ENCODE measurements at places on chromosomes 2 and 18. TPM values are rescaled to one million over a fixed set of nuclear protein-coding genes. Genes with fewer than 3 reads are reported as not detected.

GRCh38 chr2:71824436-71824835, 323.2 kb downstream of the CYP26B1 start:
- H3K4me1 ChIP-seq = 0 out of 2 replicates have a peak, but pooled peaks cover 2% of the 10 kb centered on the region
- no peak for DNase-seq
- H3K27me3 ChIP-seq = no peaks in the 10 kb centered on the region
- H3K27ac ChIP-seq = no peak overlapping the region
- no peaks in the 10 kb centered on the region for H3K36me3 ChIP-seq

GRCh38 chr2:67476809-67477790, 80.0 kb downstream of the ETAA1 start:
- no peaks in the 10 kb centered on the region for H3K36me3 ChIP-seq
- H3K27me3 ChIP-seq = no peaks in the 10 kb centered on the region
- no peak overlapping the region for H3K4me3 ChIP-seq
- H3K27ac ChIP-seq = no peak overlapping the region

GRCh38 chr2:179861416-179862067, at the start of gene ZNF385B:
Gene ZNF385B (minus strand): TSS chr2:179861612.
- H3K27me3 ChIP-seq = peaks cover 5% of the 10 kb centered on the region
- DNase-seq = peak; percentile 7
- no peaks in the 10 kb centered on the region for H3K4me1 ChIP-seq
- peak within 1 kb of the TSS; percentile 38 for H3K4me3 ChIP-seq
- H3K27ac ChIP-seq = no peak within 1 kb of the TSS

GRCh38 chr2:48198371-48198770, 292.1 kb upstream of the FBXO11 start:
- DNase-seq = no peak
- H3K36me3 ChIP-seq = no peaks in the 10 kb centered on the region
- H3K4me3 ChIP-seq = no peak overlapping the region
- H3K27me3 ChIP-seq = no peaks in the 10 kb centered on the region

- no peaks in the 10 kb centered on the region for H3K27me3 ChIP-seq
- H3K36me3 ChIP-seq = no peaks in the 10 kb centered on the region
- H3K4me1 ChIP-seq = peaks cover 24% of the 10 kb centered on the region
- no peak overlapping the region for H3K4me3 ChIP-seq
- DNase-seq = no peak
These were observed 36.6 kb upstream of the AAK1 start for GRCh38 chr2:69680001-69680675.

DNA sequence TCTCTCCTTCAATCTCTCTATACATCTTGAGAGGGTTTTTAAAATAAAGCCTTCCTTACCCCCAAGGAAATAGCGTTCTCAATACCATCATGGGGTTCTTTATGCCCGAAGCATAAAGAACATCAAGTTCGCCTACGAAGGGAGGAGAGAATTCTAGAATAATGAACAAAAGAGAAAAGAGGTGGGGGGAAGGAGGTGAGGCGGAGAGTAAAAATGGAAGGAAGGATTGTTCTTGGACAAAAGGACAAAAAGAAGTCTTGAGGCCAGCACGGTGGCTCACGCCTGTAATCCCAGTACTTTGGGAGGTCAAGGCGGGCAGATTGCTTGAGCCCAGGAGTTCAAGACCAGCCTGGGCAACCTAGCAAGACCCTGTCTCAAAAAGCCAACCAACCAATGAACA, 319.8 kb upstream of the NCKAP5 start:
- DNase-seq = no peak
- no peaks in the 10 kb centered on the region for H3K36me3 ChIP-seq
- peaks cover 20% of the 10 kb centered on the region for H3K4me1 ChIP-seq
- H3K27me3 ChIP-seq = no peaks in the 10 kb centered on the region
- no peak overlapping the region for H3K4me3 ChIP-seq

GRCh38 chr2:115162494-115163293, 720.3 kb downstream of the DPP10 start:
- no peaks in the 10 kb centered on the region for H3K4me1 ChIP-seq
- H3K36me3 ChIP-seq = no peaks in the 10 kb centered on the region
- DNase-seq = no peak
- H3K27ac ChIP-seq = no peak overlapping the region

DNA sequence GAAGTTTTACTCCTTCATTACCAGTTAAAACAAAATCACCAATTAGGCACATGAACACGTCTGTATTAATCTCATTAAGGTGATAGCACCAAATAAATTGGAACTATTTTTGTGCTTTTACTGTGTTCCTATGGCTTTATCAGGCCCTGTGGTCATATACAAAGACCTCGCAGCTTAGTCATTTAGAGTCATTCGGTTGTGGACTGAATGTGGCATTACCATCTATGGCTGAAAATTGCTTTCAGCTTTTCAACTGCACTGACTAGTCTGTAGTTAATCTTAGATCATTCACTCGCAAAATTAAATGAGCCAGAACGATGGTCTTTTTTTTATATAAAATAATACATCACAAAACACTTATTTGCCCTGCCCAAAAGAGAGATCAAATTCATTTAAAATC, 601.7 kb downstream of the NR4A2 start:
- H3K4me1 ChIP-seq = no peaks in the 10 kb centered on the region
- no peak for DNase-seq
- H3K4me3 ChIP-seq = no peak overlapping the region
- H3K27me3 ChIP-seq = no peaks in the 10 kb centered on the region
- H3K27ac ChIP-seq = no peak overlapping the region
- H3K36me3 ChIP-seq = no peaks in the 10 kb centered on the region

DNA sequence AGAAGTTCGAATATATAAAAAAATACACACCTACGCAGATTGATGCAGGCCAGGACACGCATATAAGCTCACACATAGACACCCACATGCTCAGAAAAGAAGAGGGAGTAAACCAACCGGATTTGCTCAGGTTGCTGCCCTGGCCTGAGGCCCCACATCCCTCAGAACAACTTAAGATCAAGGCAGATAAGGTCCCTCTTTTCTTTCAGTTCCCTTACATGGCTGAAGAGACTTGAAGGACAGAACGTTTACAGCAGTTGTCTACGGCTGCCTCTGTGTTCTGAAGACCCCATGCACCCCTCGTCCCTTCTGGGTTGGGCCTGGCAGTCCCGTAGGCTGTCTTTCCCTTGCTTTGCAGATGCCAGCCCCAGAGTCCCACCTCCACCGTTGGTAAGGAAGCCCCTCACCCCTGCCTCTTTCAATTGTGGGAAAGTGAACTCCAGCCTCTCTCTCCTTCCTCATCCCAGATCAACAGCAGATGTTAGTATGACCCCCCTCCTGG, 4.3 kb upstream of the NAGK start:
- H3K36me3 ChIP-seq = no peaks in the 10 kb centered on the region
- no peak overlapping the region for H3K27ac ChIP-seq
- DNase-seq = no peak
- 0 out of 2 replicates have a peak, but pooled peaks cover 4% of the 10 kb centered on the region for H3K4me1 ChIP-seq

GRCh38 chr2:72118386-72118785, 29.3 kb downstream of the CYP26B1 start:
- no peak overlapping the region for H3K27ac ChIP-seq
- H3K4me3 ChIP-seq = no peak overlapping the region
- H3K27me3 ChIP-seq = no peaks in the 10 kb centered on the region
- peaks cover 14% of the 10 kb centered on the region for H3K4me1 ChIP-seq
- no peak for DNase-seq

DNA sequence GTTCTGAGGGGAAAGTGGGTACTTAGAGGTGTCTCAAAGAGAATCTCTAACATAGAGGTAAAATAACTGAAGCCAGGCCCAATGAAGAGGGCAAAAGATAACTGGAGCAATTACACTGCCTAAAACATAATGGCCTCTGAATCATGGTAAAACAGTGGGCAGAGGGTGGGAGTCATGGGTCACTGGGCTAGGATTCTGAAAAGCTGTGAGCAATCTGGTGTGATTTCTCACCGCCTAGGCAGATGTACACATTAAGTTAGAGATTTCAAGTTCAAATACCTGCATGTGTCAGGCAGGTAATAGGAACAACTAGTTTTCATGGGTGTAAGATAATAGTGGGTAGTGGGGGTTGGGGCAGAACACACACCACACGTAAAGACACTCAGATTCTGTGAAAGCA, 45.6 kb downstream of the INSIG2 start:
- H3K4me3 ChIP-seq = no peak overlapping the region
- no peaks in the 10 kb centered on the region for H3K4me1 ChIP-seq
- no peak for DNase-seq
- no peaks in the 10 kb centered on the region for H3K27me3 ChIP-seq

DNA sequence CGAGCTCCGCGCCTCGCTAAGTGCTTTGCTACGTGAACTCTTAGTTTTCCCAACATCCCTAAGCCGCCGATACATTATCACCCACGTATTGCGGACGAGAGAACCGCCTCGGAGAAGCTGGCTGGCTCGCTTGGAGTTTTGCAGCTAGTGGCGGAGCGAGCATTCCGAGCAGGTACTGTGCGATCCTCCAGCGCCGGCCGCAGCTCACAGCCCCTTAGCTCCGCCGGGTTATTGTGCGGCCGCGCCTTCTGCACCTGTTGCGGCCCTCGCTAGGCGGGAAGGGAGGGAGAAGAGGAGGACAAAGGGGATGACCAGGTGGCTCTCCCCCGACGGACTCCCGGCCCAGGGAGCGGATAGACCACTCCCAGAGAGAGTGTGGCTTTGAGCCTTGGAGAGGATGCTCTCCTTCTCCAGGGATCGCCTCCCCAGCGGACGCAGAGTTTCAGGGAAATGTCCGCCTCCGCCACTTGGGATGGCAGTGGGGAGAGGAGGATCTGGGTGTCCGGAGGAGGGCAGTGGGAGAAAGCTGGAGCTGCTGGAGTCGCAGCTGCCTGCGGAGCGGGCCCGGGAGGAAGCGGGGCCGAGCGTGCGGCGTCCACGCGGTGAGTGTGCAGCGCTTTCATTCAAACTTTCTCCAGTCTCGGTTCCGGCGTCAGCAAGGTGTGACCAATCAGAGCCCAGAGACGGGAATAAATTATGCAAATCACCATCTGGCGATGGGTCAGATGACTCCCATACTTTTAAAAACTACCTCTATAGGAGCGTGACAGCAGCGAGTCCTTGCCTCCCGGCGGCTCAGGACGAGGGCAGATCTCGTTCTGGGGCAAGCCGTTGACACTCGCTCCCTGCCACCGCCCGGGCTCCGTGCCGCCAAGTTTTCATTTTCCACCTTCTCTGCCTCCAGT, at the start of gene LIPG:
TSS of gene LIPG (plus strand) at position 769 of the 905 bp plus-strand sequence. CDS start 252 bp downstream, outside the sequence.
- H3K4me3 ChIP-seq = peak within 1 kb of the TSS; percentile 56
- no peaks in the 10 kb centered on the region for H3K4me1 ChIP-seq
- no peaks in the 10 kb centered on the region for H3K27me3 ChIP-seq

GRCh38 chr18:69400253-69400975, at the start of gene DOK6:
Gene DOK6 (plus strand): TSS chr18:69400888.
- no peaks in the 10 kb centered on the region for H3K27me3 ChIP-seq
- no peak for DNase-seq
- H3K4me1 ChIP-seq = no peaks in the 10 kb centered on the region
- no peaks in the 10 kb centered on the region for H3K36me3 ChIP-seq
- no peak within 1 kb of the TSS for H3K4me3 ChIP-seq
- H3K27ac ChIP-seq = no peak within 1 kb of the TSS

DNA sequence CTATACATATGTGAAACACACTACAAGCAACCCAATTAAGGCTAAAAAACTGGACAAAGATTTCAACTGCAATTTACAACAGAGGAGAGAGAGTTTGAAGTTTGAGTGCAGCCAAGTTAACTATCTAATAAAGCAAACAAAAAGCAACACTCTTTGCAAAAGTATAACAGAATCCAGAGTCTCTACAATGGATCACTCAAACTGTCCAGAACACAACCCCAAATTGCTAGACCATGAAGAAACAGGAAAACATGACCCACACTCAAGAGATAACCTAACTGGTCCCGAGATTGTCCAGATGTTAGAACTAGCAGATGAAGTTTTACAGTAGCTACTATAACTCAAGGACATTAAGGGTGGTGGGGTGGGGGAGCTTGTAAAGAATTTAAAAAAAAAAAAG, 14.8 kb downstream of the ABHD3 start:
- no peak overlapping the region for H3K4me3 ChIP-seq
- no peak for DNase-seq
- H3K36me3 ChIP-seq = no peaks in the 10 kb centered on the region

DNA sequence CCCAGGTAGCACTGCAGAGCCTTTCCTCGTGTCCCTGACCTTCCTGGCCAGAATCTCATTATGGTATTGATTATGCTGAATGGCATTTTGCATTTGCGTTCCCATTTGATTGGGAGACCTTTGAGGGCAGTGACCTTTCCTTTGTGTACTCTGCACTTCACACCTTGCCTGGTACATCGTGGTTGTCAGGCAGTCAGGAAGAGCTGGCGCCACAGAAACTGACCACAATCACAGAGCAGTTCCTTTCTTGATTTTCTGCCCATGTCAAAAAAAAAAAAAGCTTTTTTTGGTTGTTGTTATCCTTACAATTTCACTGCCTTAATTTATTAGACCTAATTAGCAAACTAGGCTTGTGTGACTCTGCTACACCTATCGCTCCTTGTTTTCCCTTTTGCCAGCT, 8.9 kb upstream of the KLHL29 start:
- H3K36me3 ChIP-seq = no peaks in the 10 kb centered on the region
- no peak for DNase-seq
- H3K27ac ChIP-seq = no peak overlapping the region
- no peak overlapping the region for H3K4me3 ChIP-seq
- H3K4me1 ChIP-seq = no peaks in the 10 kb centered on the region

- no peak overlapping the region for H3K27ac ChIP-seq
- peak; percentile 4 for DNase-seq
- H3K27me3 ChIP-seq = no peaks in the 10 kb centered on the region
These were observed 98.7 kb downstream of the COL6A3 start for GRCh38 chr2:237315170-237315828.

GRCh38 chr2:104577143-104577542, 276.8 kb upstream of the POU3F3 start:
- H3K36me3 ChIP-seq = no peaks in the 10 kb centered on the region
- H3K27ac ChIP-seq = no peak overlapping the region
- no peak overlapping the region for H3K4me3 ChIP-seq
- H3K4me1 ChIP-seq = no peaks in the 10 kb centered on the region
- no peaks in the 10 kb centered on the region for H3K27me3 ChIP-seq

DNA sequence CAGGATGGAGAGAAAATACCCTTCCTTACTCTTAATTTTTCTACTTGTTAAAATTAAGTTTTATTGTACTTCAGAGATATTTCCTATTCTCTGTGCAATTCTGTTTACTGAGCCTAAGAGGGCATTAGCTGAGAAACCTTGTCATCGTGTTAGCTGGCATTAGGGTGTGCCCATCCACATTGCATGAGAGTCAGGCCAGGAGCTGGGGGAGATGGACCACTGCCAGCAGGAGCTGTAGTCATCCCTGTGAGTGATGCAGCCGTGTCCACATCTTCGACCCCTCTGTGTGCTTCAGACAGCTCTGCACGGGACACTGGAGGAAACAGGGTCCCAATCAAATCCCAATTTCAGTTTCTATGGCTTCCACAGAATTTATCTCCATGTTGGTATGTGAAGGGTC, 34.2 kb downstream of the ABCA12 start:
- H3K4me3 ChIP-seq = no peak overlapping the region
- H3K4me1 ChIP-seq = no peaks in the 10 kb centered on the region
- H3K36me3 ChIP-seq = no peaks in the 10 kb centered on the region
- H3K27ac ChIP-seq = no peak overlapping the region
- no peaks in the 10 kb centered on the region for H3K27me3 ChIP-seq

GRCh38 chr2:209147981-209148380, 275.9 kb upstream of the MAP2 start:
- DNase-seq = no peak
- no peaks in the 10 kb centered on the region for H3K27me3 ChIP-seq
- H3K4me1 ChIP-seq = no peaks in the 10 kb centered on the region
- no peak overlapping the region for H3K27ac ChIP-seq

Gene NRP2
- 95.6 TPM for total RNA-seq

Gene TUBA4B
- not detected for total RNA-seq

Gene EFHD1
- 4.1 TPM for total RNA-seq

Gene C2orf81
- total RNA-seq = 1.7 TPM

Gene COLEC12
- 0.44 TPM for total RNA-seq

Gene MC4R
- not detected for total RNA-seq

Gene ARL6IP6
- total RNA-seq = 33.1 TPM

Gene IL36A
- not detected for total RNA-seq

Measured in Caco-2 (cell line).